ENCODE measurements at places on chromosomes 5 and 9.

GRCh38 chr9:27165068-27165467, 56.0 kb downstream of the TEK start:
- DNase-seq = no peak

- DNase-seq = no peak
Measured at GRCh38 chr9:129381481-129381957, 203.5 kb upstream of the IER5L start.

- DNase-seq = no peak
Measured at GRCh38 chr9:117720066-117720465, 15.9 kb downstream of the TLR4 start.

DNA sequence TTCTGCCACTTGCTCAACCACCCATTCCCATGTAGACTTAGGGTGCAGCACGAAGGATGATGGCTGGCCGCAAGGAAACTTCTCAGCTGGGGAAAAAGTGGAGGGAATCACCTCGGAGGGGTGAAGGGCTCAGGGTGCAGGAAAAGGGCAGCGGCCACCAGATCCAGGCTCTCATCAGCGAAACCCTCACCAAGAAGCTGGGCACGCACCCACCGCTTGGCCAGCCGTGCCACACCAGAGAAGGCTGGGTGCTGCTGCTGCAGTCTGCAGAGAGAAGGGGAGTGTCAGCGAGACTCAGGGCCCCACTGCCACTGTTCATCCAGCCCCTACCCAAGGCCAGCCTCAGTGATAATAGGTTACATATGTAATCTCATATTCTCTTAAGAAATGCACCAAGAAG, 8.6 kb downstream of the NOL6 start:
- no peak for DNase-seq

DNA sequence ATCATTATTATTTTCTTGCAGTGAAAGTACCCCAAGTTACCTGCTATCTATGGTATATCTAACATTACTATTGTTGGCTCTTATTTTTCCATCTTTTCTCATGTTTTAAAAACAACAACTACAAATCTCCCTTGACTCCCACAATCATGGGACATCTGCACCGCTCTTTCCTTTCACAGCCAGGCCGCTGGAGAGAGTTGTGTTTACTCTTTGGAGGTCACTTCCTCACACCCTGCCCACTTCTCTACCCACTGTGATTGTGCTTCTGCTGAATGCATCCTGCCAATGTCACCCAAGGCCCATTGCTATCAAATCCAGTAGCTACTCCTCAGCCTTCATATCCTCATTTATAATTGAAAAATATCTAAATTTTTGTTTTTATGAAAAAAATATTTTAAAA, 29.7 kb downstream of the SLC28A3 start:
- DNase-seq = no peak

DNA sequence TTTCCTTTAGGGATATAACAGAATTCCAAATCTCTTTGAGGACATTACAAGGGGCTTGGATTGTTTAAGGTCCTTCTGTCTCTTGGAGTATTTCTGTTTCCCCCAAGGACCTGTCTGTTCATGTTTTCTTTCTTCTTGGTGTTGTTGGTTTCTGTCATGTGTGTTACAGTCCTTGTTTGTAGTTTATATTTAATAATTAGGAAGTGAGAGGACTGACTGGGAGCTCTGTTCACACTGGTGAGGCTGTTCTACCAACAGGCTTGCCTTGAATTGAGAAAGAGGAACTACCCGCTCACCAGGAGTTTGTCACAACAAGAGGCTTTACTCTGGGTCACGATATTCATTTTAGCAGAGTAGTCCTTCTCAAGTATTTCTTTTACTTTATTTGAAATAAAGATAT, 119.2 kb upstream of the SV2C start:
- DNase-seq = no peak

- peak; percentile 92 for DNase-seq
Measured at GRCh38 chr5:127988146-127988760, 95.3 kb upstream of the SLC12A2 start.

- DNase-seq = no peak
Measured at GRCh38 chr9:116686135-116686534, 970 bp upstream of the TRIM32 start.

GRCh38 chr5:44292736-44293135, 96.5 kb downstream of the FGF10 start:
- DNase-seq = no peak

GRCh38 chr5:119285070-119285916, 70.5 kb upstream of the TNFAIP8 start:
- DNase-seq = peak; percentile 24

DNA sequence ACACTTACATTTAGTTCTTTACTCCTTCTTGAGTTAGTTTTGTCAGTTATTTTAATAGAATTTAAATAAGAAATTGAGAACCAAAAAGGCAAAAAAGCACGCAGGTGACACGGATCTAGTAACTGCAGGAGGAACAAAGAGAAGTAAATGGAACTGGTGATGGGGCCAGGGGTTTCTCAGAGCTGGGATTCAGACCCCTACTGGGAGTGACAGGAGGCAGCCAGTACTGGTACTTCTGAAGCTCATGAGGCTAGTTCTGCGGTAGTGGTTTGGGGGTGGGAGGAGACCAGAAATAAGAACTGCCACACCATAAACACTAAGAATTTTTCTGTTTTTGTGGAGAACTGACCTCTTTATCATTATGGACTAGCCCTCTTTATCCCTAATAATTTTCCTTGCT, 48.2 kb downstream of the OXCT1 start:
- no peak for DNase-seq

- peak; percentile 14 for DNase-seq
Measured at GRCh38 chr9:29830821-29831220, 2257.5 kb upstream of the C9orf72 start.

DNA sequence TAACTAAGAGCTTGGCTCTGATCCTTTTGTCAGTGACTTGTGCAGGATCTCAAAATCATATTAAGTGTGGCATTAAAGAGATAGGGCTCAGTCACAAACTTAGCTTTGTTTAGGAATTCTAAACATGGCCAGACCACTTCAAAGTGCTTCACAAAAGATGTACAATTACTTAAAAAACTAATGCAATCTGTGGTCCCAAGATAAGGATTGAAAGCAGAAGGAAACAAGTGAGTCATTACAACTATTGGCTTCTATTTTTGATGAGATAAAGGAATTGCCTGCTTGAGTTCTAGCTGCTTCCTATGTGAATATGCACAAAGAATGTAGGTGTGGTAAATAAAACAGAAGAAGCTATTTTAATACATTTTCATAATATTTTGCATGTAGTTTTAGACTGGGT, 44.9 kb upstream of the SLC12A2 start:
- DNase-seq = peak; percentile 42

- DNase-seq = no peak
Measured at GRCh38 chr5:74763504-74763903, 3.4 kb downstream of the GFM2 start.

GRCh38 chr9:123978981-123979380, 32.6 kb upstream of the LHX2 start:
- DNase-seq = no peak

DNA sequence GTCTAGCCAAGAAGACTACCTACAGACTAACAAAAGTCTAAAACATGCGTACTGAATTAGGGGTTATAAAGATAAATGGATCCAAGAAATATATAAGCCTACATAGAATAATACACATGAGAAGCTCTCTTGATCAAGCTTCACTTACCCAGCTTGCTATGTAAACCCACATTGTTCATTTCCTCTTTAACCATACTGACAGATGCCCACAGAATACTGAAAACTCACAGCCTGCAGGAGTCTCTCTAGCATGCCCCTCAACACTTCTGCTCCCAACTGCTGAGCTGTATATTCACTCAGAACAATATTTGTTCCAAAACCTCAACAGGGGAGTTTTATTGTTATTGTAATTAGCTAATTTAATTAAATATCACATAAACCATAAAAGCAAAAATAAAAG, 52.4 kb downstream of the RFX3 start:
- DNase-seq = no peak

- DNase-seq = no peak
Measured at GRCh38 chr5:75664979-75665378, 52.3 kb downstream of the POC5 start.

GRCh38 chr9:100088202-100088601, 10.6 kb downstream of the ERP44 start:
- DNase-seq = no peak

DNA sequence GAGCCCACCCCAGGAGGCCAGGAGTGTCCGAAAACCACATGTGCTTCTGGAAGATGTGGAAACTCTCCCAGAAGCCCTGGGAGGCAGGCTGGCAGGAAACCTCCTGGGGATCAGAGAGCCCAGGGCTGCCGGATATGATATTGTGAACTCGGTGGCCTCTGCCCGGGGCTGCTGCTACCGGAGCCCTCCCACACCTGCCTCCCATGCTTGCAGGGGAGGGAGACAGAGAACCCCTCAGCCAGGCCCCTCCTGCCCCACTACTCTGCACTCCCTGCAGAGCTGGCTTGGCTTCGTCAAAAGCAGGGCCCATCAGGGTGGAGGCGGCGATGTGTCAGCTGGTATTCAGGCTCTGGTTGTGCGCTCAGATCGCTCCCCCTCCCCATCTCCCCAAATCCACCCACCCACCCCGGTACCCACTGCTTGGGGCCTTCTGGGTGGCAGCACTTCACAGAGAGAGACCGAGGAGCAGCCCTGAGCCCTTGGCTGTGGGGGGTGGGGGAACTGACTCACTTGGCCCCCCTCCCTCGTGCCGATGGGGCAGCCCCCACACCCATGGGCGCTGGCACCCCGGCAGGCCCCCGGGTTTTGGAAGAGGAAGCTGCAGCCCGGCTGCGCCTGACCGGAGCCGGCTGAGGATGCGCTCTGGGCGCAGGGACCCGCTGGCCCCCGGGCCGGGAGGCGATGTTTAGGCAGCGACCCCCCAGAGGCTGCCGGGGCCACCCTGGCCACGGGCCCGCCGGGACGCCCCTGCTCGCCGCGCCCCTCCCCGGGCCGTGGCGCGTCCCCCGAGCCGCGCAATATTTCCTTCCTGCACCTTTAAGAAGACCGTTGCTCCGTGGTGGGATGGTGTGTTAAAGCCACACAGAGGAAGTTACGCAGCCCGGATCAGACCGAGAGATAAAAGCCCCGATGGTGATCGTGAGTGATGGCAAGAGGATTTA, 786 bp upstream of the NTNG2 start:
- DNase-seq = peak; percentile 77

DNA sequence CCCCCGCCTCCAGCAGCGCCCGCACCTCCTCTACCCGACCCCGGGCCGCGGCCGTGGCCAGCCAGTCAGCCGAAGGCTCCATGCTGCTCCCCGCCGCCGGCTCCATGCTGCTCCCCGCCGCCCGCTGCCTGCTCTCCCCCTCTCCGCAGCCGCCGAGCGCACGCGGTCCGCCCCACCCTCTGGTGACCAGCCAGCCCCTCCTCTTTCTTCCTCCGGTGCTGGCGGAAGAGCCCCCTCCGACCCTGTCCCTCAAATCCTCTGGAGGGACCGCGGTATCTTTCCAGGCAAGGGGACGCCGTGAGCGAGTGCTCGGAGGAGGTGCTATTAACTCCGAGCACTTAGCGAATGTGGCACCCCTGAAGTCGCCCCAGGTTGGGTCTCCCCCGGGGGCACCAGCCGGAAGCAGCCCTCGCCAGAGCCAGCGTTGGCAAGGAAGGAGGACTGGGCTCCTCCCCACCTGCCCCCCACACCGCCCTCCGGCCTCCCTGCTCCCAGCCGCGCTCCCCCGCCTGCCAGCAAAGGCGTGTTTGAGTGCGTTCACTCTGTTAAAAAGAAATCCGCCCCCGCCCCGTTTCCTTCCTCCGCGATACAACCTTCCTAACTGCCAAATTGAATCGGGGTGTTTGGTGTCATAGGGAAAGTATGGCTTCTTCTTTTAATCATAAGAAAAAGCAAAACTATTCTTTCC, 19.3 kb downstream of the CDKN2A start:
- DNase-seq = peak; percentile 62

- DNase-seq = no peak
Measured at GRCh38 chr5:95241635-95242034, 43.3 kb downstream of the MCTP1 start.

DNA sequence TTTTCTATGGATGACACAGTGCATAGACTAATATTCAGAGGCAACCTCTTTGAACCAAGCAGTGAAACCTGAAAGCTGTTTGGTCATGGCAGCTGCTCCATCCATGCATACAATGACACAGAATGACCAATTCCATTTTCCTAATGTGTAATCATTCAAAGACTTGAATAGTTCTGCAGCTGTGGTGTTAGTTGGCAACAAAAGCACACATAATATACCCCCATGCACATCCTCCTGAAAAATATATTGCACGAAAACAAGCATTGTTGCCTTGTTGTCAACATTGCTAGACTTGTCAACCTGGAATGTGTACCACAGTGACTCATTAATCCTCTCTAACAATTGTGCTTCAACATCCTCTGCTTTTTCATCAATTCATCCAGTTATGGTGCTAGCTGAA, 71.0 kb upstream of the SEMA6A start:
- no peak for DNase-seq

- DNase-seq = no peak
Measured at GRCh38 chr5:130476325-130476724, 572.1 kb downstream of the CHSY3 start.

DNA sequence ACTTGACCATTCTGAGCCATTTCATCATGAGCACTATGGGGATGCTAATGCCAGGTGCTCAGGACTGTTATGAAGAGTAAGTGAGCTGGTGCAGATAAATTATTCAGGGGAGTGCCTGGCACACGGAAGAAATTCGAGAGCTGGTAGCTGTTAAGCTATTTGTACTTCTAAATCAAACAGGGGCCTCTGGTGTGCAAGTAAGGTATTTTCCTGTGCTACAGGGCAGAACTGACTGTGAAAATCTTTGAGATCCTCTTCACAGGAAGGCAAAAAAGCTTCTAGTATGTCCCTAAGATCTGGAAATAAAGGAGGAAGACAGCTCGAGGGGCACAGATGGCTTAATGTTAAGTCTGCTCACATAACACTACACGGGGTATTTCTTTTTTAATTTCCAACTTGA, 106.3 kb upstream of the SPOCK1 start:
- peak; percentile 30 for DNase-seq

- no peak for DNase-seq
Measured at GRCh38 chr5:147063943-147064342, 170.9 kb upstream of the STK32A start.

GRCh38 chr5:172235132-172235780, 41.3 kb downstream of the EFCAB9 start:
- no peak for DNase-seq

DNA sequence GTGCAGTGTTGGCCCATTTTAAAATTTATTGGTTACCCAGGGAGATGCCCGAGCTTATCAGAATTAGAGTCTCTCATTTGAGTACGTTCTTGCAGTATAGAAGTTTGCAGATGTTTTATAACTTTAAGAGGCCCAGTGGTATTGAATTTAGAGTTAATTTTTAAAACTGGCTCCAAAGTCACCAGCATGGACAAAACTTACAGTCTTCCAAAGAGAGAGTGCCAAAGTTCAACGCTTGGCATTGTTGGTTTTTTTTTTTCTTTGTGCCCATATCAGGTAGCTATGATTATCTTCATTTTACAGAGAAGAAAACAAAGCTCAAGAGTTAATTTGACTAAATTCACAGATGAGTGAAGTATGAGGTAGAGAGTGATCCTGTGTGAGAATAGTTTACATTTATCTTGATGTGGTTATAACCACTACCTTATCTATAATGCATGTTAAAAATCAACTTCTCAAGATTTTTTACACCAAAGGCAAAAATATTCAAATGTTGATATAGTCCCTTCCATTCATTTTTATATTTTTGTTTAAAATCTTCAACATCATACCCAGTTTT, 273.7 kb upstream of the DMRT1 start:
- no peak for DNase-seq

- DNase-seq = peak; percentile 59
Measured at GRCh38 chr9:137049544-137050449, 3.8 kb upstream of the NPDC1 start.

Measured in cardiac muscle cell (in vitro differentiated cells and primary cell).